Thoracic aorta (tissue), 2 donors: ENCODE measurements at places on chromosomes 5 and 9. TPM values are rescaled to one million over a fixed set of nuclear protein-coding genes. Genes with fewer than 3 reads are reported as not detected.

The IRX2 gene
- total RNA-seq, result 0.28 TPM

The SPATA31C1 gene
- not detected for total RNA-seq

The RCL1 gene
- 29.6 TPM for total RNA-seq

The TRIM14 gene
- 5.9 TPM for total RNA-seq

The GDF9 gene
- not detected for total RNA-seq

The RETREG1 gene
- total RNA-seq, result 3.8 TPM

The CYLC2 gene
- not detected for total RNA-seq

The OR2K2 gene
- total RNA-seq, result not detected

The ANKRD18B gene
- not detected for total RNA-seq

The CATSPER3 gene
- not detected for total RNA-seq

The GDNF gene
- not detected for total RNA-seq

The F2RL2 gene
- 13.7 TPM for total RNA-seq

The FAM174A gene
- total RNA-seq, result 33.2 TPM

GRCh38 chr5:176694146-176694545 is 46.9 kb downstream of the TSPAN17 start:
- no peaks in the 10 kb centered on the region for H3K4me1 ChIP-seq
- no peak for DNase-seq
- no peak overlapping the region for H3K4me3 ChIP-seq
- H3K27me3 ChIP-seq, result no peaks in the 10 kb centered on the region

- H3K36me3 ChIP-seq, result no peaks in the 10 kb centered on the region
- H3K27ac ChIP-seq, result no peak overlapping the region
- peaks cover 8% of the 10 kb centered on the region for H3K4me1 ChIP-seq
These were observed 807.9 kb upstream of the ZNF608 start for GRCh38 chr5:125554355-125554754.

- DNase-seq, result no peak
- no peaks in the 10 kb centered on the region for H3K27me3 ChIP-seq
- no peaks in the 10 kb centered on the region for H3K4me1 ChIP-seq
- H3K27ac ChIP-seq, result no peak overlapping the region
These were observed 99.0 kb downstream of the CDH12 start for GRCh38 chr5:22754155-22754554.

- H3K4me3 ChIP-seq, result no peak overlapping the region
- peaks cover 16% of the 10 kb centered on the region for H3K4me1 ChIP-seq
- H3K27me3 ChIP-seq, result no peaks in the 10 kb centered on the region
- no peaks in the 10 kb centered on the region for H3K36me3 ChIP-seq
- no peak overlapping the region for H3K27ac ChIP-seq
These were observed 195.6 kb downstream of the PIK3R1 start for GRCh38 chr5:68411161-68411560.

GRCh38 chr5:158629591-158630312 is 470.0 kb downstream of the EBF1 start:
- no peaks in the 10 kb centered on the region for H3K36me3 ChIP-seq
- H3K27me3 ChIP-seq, result no peaks in the 10 kb centered on the region
- H3K27ac ChIP-seq, result no peak overlapping the region
- DNase-seq, result no peak
- H3K4me3 ChIP-seq, result no peak overlapping the region

DNA sequence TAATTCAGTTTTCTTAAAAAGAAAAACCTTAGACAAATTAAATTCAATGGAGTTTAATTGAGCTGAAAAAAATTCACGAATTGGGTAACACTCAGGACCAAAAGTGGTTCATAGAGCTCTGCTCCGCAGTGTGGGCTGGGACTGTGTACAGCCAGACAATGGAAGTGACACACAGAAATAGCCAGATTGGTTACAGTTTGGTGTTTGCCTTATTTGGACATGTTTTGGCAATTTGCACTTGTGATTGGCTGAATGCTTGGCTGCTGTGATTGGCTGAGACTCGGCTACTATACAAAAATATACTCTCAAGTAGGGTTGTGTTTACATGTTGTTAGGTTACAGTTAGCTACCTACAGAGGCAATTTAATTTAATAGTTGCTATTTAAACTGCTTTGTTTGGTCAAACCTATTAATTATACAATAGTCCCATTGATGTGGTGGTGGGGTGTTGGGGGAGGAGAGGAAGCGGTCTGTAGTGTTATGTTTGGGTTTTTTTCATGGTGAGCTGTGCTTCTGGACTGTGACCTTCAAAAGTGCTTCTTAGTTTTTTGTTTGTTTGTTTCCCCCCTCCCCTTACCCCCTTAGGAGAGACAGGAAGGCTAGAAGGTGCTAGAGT is 95.2 kb downstream of the CNTLN start:
- H3K27ac ChIP-seq, result no peak overlapping the region
- DNase-seq, result no peak
- H3K36me3 ChIP-seq, result no peaks in the 10 kb centered on the region
- no peaks in the 10 kb centered on the region for H3K4me1 ChIP-seq

DNA sequence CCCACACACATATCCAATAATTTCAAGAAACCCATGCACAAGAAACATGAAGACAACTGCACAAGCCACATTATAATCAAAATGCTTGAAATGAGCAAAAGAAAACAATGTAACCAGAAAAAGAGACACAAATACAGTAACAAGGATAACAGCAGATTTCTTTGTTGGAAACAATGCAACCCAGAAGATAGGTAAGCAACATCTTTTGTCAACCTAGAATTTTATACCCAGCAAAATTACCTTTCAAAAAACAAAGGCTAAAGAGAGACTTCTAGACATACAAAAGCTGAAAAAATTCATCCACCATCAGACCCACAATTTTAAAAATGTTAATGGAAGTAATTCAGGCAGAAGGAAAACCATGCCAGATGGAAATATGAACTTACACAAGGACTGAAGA is 5.0 kb upstream of the COL23A1 start:
- H3K36me3 ChIP-seq, result no peaks in the 10 kb centered on the region
- no peak for DNase-seq
- H3K27me3 ChIP-seq, result no peaks in the 10 kb centered on the region
- H3K4me1 ChIP-seq, result peaks cover 17% of the 10 kb centered on the region

- no peaks in the 10 kb centered on the region for H3K27me3 ChIP-seq
- H3K4me1 ChIP-seq, result peaks cover 15% of the 10 kb centered on the region
- H3K36me3 ChIP-seq, result no peaks in the 10 kb centered on the region
- H3K4me3 ChIP-seq, result peak overlapping the region; percentile 28
- peak overlapping the region; percentile 10 for H3K27ac ChIP-seq
These were observed 513.4 kb upstream of the MEF2C start for GRCh38 chr5:89396278-89396954.

DNA sequence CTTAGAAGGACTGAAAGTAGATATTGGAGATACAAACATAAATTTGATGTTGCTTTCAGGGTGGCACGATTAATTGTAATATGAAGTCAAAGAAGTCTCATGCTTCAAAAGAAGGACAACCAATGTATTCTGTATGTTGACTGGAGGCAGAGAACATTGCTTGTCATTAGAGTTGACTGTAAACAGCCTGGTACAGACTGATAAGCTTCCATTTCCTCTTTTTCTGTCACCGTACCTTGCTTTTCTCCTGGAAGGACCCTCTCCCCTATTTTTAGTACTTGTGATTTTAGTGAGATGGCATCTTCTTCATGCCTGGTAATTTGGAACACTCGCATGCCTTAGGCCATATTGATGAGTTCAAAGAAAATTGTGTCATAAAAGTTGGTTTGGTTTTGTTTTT is 809.4 kb downstream of the PRELID2 start:
- H3K4me3 ChIP-seq, result no peak overlapping the region
- no peaks in the 10 kb centered on the region for H3K27me3 ChIP-seq
- no peak for DNase-seq
- H3K27ac ChIP-seq, result no peak overlapping the region
- no peaks in the 10 kb centered on the region for H3K36me3 ChIP-seq

- no peak overlapping the region for H3K27ac ChIP-seq
- DNase-seq, result no peak
- H3K36me3 ChIP-seq, result no peaks in the 10 kb centered on the region
- H3K4me1 ChIP-seq, result no peaks in the 10 kb centered on the region
- no peaks in the 10 kb centered on the region for H3K27me3 ChIP-seq
These were observed 39.7 kb downstream of the ACTL7B start for GRCh38 chr9:108816037-108816436.

DNA sequence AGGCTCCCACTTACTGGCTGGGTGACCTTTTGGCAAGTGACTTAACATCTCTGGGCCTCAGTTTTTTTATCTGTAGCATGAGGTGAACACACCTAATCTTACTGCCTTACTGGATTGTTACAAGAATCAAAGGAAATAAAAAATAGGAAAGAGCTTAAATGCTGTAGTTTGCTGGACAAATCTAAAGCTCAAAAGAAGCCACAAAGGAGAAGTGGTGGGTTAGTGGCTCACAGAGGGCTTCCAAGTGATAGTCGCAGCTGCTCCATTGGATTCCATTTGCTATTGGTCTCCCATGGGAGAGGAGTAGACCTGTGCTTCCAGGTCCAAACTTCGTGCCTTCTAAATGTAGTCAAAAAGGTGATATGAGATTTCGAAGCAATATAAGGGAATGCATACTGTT is 123.6 kb downstream of the SEMA6A start:
- no peak for DNase-seq
- H3K27ac ChIP-seq, result no peak overlapping the region
- H3K4me3 ChIP-seq, result no peak overlapping the region
- H3K27me3 ChIP-seq, result no peaks in the 10 kb centered on the region
- H3K4me1 ChIP-seq, result peaks cover 4% of the 10 kb centered on the region
- H3K36me3 ChIP-seq, result no peaks in the 10 kb centered on the region
